Activated naive CD4-positive, alpha-beta T cell (primary cell): ENCODE measurements at places on chromosomes 11 and 22.

DNA sequence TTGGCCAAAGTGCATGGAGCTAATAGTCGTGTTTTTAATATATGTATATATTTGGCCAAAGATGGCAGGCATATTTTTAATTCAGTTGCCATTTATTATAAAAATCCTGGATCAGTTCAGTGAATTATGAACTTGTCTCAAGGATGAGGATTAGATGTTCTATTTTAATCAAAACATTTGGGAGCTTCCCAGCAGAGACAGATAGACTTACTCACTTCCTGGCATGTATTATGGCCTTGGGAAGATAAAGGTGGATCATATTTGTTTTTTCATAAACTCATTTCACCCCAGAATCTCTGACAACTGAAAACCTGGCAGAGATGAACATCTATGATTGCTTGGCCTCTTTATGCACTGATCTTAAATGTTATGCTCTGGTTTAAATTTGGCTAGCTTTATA lies 148.8 kb downstream of the NCAM1 start:
- DNase-seq, result no peak

DNA sequence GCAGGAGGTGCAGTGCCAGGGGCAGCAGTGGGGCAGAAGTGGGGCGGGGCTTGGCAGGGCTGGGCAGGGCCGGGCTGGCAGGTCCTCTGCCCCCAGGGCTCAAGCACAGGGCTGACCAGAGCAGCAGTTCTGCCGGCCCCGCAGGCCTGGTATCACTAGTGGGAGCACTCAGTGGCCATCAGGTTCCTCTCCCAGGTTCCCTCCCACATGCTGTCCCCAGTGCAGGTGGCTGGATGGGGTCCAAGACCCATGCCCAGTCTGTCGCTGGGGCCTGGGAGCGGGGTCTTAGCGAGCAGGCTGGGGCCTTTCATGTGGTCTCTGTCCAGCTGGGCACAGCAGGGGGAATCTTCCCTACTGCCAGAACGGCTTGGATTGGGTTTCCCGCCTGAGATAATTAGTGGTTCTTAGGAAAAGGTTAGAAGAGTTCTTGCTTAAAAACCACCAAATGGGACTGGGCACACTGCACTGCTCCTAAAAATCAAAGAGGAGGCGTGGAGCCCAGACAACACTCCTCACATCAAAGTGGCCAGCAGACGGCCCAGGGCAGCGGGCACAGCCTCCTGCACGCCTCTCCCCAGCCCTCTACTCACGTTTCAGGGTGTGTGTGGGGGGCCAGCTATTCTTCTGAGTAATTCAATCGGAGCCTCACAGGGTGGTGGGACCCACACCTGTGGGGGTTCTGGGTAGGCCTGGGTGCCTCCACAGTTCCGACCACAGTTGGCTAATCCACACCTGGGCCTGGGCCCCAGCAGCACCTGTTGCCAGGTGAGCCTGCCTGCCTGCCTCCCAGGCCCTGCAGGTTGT lies 45.6 kb downstream of the TPCN2 start:
- no peak for DNase-seq

GRCh38 chr11:78933350-78933749 lies 358.7 kb upstream of the NARS2 start:
- DNase-seq, result no peak

- no peak for DNase-seq
Measured at GRCh38 chr11:67689178-67689577, 14.8 kb upstream of the ALDH3B2 start.

- no peak for DNase-seq
Measured at GRCh38 chr11:68532727-68533369, 72.3 kb downstream of the PPP6R3 start.
